ENCODE measurements at places on chromosomes 5 and 9.

DNA sequence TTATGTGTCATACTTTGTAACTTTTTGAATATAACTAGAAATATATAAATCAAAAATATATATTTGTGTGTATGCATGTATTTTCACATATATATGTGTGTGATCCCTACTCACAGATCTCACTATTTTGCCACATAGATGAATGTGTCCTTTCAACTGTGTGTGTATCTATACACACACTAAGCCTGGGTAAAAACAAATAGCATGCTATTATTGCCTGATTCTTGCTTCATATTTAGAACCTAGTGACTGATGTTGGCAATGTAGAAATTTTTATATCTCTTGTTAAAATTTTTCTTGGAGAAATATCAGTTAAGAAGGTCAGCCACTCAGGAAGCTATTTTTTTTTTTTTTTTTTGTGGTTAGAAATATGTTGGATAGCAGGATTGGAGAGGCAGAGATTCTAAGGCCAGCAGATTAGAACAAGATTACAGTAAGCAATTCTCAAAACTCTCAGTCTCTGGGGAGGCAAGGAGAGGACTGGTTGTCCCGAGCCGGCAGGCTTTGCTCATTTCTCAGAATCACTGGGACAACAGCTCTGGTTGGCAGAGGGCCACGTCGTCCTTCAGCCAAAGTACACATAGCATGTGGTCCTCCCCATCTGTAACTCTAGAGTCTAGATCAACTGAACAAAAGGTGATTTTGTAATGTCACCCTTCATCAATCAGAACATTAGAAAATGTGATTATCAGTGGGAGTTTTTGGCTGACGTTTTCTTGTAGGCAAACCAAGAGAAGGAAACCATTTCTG lies 19.7 kb downstream of the C6 start:
- no peak for DNase-seq

GRCh38 chr9:134271338-134272301 lies 54.6 kb upstream of the RXRA start:
- no peak for DNase-seq

DNA sequence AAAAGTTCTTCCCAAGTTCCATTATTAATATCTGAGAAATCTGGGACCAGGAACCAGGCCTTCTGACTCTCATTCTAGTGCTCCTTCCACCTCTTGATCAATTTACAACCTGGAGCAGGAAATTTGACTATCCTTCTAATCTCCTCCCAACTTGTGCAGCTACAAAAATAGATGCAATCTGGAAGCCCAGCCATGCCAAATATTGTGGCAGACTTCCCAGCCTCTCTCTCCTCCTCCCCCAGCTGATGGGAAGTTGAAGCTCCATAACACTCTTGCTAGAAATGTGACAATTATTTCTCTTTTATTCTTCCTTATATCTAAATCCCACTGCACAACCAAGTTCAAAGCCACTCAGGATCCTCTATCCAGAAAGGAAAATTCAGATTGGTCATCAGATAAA lies 252.1 kb downstream of the SEC61B start:
- no peak for DNase-seq

DNA sequence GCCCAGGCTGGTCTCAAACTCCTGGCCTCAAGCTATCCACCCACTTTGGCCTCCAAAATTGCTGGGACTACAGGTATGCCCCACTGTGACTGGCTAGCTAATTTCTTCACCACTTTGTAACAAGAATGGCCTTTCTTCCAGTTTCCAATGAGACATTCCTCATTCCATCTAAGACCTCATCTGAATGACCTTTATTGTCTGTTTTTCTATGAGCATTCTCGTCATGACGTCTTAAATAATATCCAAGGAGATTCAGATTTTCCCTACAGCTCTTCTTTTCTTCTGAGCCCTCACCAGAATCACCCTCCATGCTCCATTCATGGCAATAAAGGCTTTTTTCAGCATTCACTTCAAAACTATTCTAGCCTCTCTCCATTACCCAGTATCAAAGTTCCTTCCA lies 30.2 kb upstream of the STK32A start:
- no peak for DNase-seq

GRCh38 chr5:135729321-135729786 lies 105.1 kb upstream of the SLC25A48 start:
- peak; percentile 0 for DNase-seq

DNA sequence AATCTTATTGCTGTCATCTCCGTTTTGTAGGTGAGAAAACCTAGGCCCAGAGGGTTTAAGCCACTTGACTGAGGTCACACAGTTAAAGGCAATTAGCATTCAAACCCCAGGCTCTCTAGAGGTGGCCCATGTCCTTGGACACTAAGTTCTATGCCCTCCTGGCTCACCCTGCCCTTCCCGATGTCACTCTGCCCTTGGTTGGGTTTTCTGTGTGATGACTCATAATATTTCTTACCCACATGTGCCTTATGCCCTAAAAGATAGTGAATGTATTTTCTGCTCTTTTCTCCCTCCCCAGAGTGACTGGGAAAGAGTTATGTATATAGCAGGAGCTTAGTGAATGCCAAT lies 174.5 kb upstream of the PITX1 start:
- no peak for DNase-seq

GRCh38 chr5:180535573-180535972 lies 41.4 kb downstream of the CNOT6 start:
- DNase-seq: peak; percentile 68

DNA sequence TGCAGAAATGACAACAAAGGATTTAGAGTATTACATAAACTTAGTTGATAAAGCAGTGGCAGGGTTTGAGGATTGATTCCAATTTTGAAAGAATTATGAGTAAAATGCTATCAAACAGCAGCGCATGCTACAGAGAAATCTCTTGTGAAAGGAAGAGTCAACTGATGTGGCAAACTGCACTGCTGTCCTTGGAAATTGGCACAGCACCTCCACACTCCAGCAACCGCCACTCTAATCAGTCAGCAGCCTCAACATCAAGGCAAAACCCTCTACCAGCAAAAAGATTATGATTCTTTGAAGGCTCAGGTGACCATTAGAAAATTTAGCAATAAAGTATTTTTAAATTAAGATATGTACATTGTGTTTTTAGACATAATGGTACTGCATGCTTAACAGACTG lies 66.4 kb downstream of the AUH start:
- DNase-seq: no peak

- no peak for DNase-seq
Measured at GRCh38 chr5:139982157-139982974, 60.7 kb downstream of the NRG2 start.

- no peak for DNase-seq
Measured at GRCh38 chr9:131278702-131279111, 2.4 kb upstream of the FAM78A start.

DNA sequence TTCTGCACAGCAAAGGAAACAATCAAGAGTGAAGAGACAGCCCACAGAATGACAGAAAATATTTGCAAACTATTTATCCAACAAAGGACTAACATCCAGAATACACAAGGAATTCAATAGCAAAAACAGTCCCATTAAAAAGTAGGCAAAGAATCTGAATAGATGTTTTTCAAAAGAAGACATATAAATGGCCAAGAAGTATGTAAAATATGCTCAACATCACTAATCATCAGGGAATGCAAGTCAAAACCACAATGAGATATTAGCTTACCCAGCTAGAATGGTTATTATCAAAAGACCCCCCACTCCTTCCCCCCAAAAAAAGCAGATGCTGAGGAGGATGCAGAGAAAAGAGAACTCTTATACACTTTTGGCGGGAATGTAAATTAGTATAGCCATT lies 13.4 kb upstream of the OR13C8 start:
- no peak for DNase-seq

- DNase-seq: no peak
Measured at GRCh38 chr9:132945186-132946130, 1.0 kb upstream of the TSC1 start.

DNA sequence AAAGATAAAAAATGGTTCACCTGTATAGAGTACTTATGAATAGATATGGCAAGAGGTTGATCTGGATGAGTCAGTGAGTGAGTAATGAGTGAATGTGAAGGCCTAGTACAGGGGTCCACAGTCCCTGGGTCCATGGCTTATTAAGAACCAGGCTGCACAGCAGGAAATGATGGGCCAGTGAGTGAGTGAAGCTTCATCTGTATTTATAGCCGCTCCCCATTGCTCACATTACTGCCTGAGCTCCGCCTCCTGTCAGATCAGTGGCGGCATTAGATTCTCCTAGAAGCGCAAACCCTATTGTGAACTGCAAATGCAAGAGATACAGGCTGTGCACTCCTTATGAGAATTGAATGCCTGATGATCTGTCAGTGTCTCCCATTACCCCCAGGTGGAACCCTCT lies 307.7 kb upstream of the ZNF608 start:
- no peak for DNase-seq

DNA sequence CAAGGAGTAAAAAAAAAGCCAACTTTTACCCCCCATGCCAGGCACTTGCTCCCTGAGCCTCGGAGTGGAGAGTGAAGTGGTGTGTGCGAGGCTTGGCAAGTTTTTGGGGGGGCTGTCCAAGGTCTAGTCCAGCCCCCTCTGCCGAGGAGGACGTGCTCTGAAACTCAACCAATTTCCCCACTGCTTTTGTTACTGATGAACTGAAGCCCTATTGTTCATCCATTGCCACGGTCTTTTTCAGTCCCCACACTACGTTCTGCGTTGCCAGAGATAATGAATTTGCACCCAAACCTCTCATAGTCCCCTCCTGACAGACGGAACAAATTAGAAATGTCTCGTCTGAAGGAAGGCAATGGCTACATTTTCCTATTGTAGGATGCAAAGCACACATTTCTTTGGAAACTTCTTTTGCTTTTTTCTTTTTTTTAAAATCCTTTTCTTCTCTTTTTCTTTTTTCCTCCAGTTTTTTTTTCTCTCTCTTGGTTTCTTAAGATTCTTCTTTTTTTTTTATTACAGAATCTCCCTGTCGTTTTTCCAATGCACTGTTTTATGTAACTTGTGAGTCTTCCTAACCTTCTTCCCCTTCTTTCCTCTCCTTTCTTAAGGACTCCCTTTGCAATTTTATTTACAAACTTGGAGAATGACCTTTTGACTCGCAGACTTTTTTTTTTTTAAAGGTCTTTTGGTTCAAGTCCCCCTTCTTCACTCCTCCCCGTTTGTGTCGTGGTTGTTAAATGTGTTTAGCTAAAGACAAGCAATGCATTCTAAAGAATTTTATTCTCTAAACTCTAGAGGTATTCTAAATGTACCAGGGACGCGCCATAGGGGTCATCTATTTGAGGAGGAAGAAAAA lies 209.5 kb downstream of the MEF2C start:
- DNase-seq: peak; percentile 56

DNA sequence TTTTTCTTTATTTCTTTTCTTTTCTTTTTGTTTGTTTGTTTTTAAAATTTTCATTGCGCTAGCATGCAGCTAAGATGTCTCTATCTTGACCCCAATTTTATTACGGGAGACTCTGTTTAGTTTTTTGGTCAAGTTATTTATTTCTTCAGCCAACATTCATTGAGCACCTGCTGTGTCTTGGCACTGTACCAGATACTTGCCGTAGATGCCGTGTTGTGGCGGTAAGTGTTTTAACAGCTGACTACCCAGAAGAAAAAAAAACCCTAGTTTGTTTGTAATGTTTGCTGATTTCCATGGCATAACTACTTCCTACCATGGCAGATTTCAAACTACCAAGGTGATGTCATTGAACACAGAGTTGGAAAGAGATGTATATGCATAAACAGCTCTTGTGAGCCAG lies 65.0 kb downstream of the UGCG start:
- DNase-seq: no peak

DNA sequence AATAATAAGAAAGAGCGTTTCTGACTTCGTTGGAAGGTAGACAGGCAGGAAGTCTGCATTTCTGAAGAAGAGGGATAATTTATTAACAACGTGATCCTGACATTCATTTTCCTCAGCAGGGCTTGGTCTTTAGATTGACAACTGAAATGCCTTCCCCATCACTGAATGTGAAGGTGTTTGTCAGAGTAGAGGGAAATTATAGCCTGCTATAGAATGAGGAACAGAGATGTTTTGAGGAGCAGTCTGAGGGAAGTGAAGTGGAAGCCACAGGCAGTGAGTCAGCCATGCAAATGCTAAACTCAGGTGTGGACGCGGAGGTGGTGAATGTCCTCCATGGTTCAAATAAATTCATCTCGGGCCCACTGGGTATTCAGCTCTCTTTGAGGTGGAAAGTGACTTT lies 30.5 kb downstream of the C7 start:
- no peak for DNase-seq

DNA sequence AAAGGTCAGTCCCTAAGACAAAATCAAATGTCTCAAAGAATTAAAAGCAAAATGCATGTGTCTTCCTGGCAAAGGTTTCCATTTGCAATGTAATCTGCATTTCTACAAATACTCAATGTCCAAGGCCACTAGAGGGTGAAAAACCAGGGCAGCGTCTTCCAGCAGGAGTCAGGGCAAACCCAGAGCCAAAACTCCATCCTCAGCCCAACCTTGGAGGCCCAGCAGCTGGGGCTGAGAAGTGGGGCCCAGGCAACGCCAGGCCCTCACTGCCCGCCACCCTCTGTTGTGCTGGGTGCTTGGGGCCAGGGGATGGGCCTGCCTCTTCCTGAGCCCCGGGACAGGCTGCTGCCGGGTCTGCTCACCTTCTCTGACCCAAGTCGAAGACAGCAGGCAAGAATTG lies 200.1 kb downstream of the PAX5 start:
- DNase-seq: no peak

- DNase-seq: no peak
Measured at GRCh38 chr9:396396-396795, 181.7 kb downstream of the DOCK8 start.

GRCh38 chr5:7068156-7068555 lies 327.8 kb upstream of the ADCY2 start:
- DNase-seq: no peak

DNA sequence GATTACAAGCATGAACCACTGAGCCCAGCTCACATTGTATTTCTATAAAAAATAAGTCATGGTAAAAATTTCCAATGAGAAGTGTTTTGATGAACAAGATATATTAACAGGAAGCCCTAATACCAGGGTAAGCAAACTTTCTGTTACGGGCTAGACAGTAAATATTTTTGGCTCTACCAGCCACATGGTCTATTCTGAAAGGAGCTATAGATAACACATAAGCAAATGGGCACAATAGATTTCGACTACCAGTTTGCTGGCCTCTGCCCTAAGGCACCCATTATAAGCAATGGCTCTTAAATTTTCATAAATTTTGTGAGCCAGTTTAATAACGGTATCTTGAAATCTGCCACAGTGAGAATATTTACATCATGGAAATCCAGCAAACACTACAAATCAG lies 8.1 kb downstream of the UBQLN1 start:
- no peak for DNase-seq

- no peak for DNase-seq
Measured at GRCh38 chr9:8857068-8857925, 1057.7 kb upstream of the DMAC1 start.

DNA sequence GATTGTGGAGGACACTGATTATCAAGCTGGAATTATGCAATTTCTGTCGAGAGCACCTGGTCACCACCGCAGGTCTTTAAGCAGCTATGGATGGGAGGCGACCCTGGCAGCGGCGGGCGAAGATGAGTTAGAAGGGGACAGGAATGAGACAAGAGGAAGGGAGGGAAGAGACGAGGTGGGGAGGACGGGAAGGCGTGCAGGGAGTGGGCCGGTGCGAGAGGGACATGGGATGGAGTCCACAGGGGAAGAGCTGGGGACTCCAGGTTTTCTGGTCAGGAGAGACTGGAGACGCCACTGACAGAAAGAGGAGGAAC lies 192.3 kb downstream of the MELK start:
- DNase-seq: peak; percentile 54

GRCh38 chr9:34578241-34579103 lies 11.1 kb downstream of the CNTFR start:
- DNase-seq: no peak

GRCh38 chr5:79878721-79879336 lies 112.2 kb downstream of the MTX3 start:
- DNase-seq: no peak
